ENCODE measurements at places on chromosomes 7 and 10.

DNA sequence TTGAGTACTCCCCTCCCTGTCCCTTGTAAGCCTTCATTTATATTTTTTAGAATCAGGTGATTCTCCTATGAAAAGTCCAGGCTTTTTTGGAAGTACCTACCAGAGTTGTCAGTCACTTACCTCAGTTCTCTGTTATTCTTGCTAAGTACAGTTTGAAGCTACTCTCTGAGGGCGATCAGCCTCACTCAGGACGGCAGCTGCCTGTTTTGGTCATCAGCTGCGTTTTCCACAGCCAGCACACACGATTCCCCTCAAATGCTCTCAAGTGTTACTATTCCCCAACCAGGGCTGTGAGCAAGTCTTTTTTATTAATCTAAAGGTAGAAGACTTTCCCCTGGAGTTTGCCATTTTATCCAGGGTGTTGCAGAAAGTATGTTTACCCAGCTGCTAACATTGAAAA, 328.6 kb downstream of the SUGCT start:
- DNase-seq, result no peak

- no peak for DNase-seq
Measured at GRCh38 chr7:34558022-34558421, 100.0 kb upstream of the NPSR1 start.

- no peak for DNase-seq
Measured at GRCh38 chr10:62433181-62433692, 59.1 kb downstream of the ZNF365 start.

DNA sequence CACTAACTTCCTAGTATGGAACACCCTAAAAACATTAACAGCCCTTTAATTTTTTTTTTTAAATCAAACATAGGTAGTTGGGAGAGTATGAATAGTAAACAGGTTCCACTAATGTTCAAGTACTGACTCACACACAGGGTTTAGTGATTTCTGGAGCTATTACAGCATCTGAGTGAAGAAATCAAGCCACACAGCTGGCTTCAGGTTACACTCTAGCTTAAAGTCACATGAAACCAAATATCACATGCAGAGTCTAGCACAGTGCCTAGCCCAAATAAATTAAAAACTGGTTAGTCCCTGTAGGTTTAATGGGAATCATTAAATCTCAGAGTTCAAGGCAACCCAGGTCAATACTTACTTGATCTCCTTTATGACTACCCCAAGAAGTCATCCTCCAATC, 11.6 kb downstream of the PANK1 start:
- DNase-seq, result no peak

GRCh38 chr7:103851357-103851756, 138.1 kb downstream of the RELN start:
- no peak for DNase-seq

- no peak for DNase-seq
Measured at GRCh38 chr10:62893036-62893435, 76.9 kb upstream of the EGR2 start.

DNA sequence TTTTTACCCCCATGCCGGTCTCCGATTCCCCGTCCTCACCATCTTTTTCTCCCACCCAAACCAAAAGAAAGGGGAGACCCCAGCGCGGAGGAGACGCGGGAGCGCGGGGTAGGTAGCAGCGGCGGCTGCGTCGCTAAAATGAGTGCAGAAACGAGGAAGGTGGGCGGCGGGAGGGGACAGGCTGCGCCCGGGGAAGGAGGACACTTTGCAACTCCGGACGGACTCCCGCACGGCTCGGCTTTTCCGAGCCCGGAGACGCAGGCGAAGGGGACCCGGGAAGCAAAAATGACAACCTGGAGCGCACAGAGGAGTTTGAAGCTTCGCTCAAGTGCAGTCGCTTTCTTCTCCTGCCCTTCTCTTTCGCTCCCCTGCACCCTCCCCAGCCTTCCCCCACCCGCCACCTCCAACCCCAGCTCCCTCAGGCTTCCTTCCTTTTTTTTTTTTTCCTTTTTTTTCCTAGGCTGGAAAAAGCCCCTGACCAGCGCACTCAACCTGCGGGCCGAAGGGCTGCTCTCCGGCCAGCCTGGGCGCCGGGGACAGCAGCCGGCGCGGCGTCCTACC, 453 bp downstream of the SFMBT2 start:
- DNase-seq, result no peak

- no peak for DNase-seq
Measured at GRCh38 chr10:6980353-6980752, 400.3 kb upstream of the PRKCQ start.

GRCh38 chr7:144842377-144842851, 6.6 kb upstream of the TPK1 start:
- DNase-seq, result no peak

DNA sequence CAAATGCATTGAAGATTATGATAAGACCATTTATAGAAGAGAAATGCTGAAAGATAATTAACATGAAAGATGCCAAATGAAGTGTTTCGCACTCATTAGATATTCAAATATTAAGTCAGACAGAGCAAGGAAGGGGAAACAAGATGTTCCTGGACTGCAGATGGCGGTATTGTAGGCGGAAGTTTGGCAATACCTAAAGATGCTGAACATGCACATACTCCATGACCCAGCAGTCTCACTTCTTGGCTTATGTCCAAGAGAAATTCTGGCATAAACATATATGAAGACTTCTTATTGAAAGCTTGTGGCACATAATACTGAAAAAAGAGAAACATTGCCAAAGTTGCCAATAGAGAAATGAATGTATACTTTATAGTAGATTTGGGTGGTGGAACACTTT, 325.4 kb upstream of the SEMA3C start:
- DNase-seq, result no peak

DNA sequence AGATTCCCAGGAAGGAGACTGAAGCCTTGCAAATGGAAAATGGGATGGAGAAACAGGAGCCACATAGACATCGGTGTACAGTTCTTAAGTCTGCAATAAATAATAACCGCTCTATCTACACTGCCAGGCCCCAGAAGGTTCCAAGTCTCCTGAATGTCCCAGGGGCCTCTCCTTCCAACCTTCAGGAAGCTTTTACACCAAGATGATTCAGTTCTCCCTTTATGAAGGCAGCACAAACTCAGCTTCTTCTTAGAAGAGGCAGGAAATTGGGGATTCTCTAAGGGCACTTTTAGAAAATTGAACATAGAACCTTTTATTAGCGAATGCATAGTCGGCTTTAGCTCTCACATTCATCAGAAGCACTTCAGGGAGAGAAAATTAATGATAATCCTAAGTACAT, 130.8 kb upstream of the LYZL1 start:
- DNase-seq, result no peak

- no peak for DNase-seq
Measured at GRCh38 chr7:108499566-108499965, 26.4 kb downstream of the PNPLA8 start.

DNA sequence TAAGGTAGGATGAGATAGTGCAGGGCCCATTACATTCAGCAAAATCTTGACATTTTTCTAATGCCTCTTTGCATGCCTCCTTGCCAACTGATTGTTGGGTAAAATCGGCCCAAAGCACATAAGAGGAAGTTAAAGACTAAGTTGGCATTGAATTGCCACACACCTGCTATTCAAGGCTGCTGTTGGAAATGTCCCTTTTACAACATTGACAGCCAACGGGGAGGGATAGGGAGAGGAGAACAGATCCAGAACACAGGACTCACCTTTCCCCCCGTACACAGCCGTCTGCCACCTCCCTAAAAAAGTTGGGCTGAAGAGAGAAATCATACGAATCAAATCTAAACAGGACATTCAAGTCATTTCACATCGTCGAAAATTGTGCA, 695 bp downstream of the FAM237B start:
- DNase-seq, result no peak

GRCh38 chr7:70525991-70526390, 606.0 kb upstream of the GALNT17 start:
- DNase-seq, result no peak

DNA sequence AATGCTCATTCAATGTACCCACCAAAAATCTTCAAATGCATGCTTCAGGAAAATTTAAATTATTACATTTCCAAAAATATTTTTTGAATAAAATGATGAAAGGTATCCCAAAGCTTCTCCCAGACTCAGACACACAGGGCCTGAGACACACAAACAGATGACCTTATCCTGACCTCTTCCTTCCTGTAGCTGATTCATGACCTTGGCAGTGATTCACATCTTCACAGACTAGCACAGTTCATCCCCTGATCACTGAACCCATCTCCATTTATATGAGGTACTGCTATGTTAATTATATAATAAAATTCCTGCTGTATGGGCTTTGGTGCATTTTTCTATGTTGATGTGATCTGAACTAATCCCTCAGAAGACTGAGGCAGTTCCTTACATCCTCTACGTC, 265.0 kb upstream of the GLI3 start:
- no peak for DNase-seq
